ENCODE measurements at places on chromosomes 6 and 20. TPM values are rescaled to one million over a fixed set of nuclear protein-coding genes. Genes with fewer than 3 reads are reported as not detected.
A peak's percentile ranks its signal among the peaks of the same experiment; 100 is the strongest.

The DNAH8 gene
- 0.36 TPM for total RNA-seq

DNA sequence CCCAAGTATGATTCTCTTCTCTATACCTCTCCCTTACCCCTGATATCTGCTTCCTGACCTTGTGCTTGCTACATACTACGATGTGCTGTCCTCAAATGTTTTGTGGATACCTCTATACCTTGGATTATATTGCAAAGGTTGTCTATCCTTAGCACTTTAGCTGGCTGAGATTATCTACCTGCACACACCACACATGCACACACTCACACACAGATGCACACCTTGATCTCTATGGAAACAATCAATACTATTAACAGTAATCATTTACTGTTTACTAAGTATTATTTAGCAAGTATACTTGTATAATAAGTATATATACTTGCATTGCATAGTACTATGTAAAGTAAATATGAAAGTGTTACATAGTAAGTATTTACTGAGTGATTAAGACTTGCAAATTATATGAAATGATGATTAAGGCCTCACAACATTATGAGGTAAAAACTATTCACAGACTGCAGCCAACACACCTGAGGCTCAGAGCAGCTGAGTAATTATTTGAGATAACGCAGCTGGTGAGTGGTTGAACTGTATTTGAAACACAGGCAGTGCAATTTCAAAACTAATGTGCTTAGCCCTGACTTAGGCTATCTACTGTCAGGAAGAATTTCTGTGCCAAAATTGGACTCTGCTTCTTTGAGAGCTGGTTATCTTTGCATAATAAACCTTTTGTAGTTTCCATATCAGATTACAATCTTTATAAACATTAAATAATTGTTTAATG is 699.9 kb downstream of the FRK start:
- no peak for DNase-seq

GRCh38 chr6:43090559-43090956 is 14.4 kb downstream of the PTK7 start:
- no peak for DNase-seq

DNA sequence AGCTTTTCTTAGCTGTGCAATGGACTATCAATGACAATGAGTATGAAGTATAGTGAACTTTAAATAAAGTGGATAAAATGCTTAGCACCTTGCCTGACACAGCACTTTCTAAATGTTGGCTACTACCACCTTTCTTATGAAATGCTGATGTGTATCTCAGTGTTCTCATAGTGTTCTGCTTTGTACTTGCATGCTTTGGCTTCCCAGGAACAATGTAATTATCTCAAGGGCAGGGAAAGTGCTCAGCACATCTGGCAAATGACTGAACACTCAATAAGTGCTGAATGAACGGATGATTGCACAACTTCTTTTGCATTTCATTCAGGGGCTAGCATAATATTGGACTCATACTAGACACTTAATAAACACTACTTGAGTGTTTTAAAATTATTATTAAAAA is 28.2 kb upstream of the NOX3 start:
- DNase-seq, result no peak

DNA sequence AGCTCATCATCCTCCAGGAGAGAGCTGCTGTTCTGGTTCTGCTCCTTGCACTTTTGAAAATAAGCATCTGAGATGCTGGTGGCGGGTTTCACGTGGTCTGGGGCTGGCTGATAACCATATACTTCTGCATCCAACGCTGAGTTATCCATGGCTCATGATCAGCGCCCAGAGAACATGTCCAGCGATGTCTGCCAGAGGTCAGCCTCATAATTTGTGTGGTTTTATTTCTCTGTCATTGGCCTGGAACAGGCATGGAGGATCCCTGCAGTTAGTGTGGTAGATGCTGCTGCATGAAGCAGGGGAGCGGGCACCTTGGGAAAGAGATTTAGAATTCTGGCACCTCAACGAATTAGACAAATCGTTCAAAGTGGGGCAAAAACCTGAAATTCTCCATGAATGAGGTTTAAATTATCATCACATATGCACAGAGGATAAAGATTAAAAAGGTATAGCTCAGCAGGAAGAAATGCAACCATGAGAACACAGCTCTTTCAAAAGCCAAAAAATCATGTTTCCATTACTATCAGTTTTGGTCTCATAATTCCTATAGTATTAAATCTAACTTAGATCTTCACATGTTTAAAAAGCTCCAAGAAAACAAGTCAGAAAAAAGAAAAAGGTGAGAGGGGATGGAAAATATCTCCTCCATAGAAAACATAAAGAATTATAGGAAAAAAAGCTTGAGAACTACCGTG is 157.2 kb downstream of the SOD2 start:
- DNase-seq, result no peak

DNA sequence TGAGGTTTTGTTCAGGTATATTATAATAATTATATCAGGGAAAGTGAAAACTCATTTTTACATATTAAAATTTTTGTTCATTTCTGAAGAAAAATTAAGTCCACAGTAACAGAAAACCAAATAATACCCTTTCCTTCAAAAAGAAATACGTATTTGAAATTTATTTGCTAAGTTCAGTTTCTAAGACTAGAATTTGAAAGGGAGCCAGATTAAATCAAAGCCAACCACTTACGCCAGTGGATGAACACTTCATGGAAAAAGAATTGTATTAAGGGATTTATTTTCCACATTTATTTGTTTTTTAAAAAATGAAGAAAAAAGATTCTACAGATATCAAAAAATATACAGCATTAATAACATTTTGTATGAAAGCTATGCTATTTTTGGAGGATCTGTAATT is 654.4 kb downstream of the EYS start:
- no peak for DNase-seq

- peak; percentile 98 for DNase-seq
Measured at GRCh38 chr6:16352258-16352635, 113.9 kb downstream of the GMPR start.

DNA sequence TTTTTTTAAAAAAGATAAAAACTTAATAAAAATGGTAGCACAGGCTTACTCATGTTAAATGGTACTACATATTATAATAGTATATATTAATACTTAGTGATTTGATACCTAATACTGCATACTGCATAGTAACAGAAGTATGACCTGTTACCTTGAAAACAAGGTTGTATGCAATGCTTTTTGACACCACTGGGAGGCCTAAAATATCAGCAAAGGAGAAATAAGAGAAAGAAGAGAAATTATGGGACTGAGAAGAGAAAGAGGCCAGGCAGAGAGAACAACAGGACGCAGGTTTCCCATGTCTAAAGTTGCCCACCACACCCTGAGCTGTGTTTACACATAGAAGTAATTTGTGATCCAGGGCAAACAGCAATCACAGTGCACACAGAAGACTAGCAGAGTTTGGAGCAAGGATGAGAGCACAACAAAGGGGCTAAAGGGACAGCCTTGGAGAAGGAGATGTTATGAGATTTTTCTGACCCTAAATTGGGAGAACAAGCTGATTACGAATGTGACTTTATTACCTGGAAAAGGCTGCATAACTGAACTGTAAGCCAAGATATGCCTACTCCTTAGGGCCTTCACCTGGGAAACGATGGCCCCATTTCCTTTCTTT is 73.2 kb downstream of the ROS1 start:
- peak; percentile 17 for DNase-seq

DNA sequence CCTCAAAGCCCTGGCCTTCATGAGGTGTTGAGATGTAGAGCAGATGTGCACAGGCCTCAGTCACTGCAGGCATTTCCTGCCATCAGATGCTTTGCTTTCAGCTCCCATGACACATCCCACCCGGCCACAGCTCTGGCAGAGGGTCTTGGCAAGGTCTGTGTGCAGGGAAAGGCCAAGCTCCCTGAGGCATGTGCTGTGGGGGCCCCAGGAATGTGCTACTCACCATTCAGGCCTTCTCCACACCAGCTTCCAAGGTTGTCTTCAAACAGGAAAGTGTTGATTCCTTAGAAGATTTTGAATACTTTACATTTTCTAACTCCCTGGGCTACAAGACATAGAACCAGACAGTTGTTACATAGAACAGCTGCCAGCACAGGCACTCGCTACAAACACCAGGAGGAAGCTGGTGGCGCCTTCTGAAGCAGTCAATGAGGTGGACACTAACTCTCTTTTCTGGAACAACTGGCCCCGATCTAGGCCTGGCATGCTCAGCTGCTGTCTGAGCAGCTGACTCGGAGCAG is 27.8 kb downstream of the CASS4 start:
- DNase-seq, result peak; percentile 95

The TPX2 gene
- 16.2 TPM for total RNA-seq

The SYS1 gene
- 31.8 TPM for total RNA-seq

GRCh38 chr20:23702021-23702420 is 13.2 kb upstream of the CST4 start:
- no peak for DNase-seq

The PLCB1 gene
- 13.4 TPM for total RNA-seq

The PSMB8 gene
- 67.3 TPM for total RNA-seq

- no peak for DNase-seq
Measured at GRCh38 chr6:144232176-144232831, 52.8 kb upstream of the UTRN start.

GRCh38 chr6:89433252-89434149 is 549 bp downstream of the ANKRD6 start:
- DNase-seq, result peak; percentile 72

The SEL1L2 gene
- not detected for total RNA-seq

DNA sequence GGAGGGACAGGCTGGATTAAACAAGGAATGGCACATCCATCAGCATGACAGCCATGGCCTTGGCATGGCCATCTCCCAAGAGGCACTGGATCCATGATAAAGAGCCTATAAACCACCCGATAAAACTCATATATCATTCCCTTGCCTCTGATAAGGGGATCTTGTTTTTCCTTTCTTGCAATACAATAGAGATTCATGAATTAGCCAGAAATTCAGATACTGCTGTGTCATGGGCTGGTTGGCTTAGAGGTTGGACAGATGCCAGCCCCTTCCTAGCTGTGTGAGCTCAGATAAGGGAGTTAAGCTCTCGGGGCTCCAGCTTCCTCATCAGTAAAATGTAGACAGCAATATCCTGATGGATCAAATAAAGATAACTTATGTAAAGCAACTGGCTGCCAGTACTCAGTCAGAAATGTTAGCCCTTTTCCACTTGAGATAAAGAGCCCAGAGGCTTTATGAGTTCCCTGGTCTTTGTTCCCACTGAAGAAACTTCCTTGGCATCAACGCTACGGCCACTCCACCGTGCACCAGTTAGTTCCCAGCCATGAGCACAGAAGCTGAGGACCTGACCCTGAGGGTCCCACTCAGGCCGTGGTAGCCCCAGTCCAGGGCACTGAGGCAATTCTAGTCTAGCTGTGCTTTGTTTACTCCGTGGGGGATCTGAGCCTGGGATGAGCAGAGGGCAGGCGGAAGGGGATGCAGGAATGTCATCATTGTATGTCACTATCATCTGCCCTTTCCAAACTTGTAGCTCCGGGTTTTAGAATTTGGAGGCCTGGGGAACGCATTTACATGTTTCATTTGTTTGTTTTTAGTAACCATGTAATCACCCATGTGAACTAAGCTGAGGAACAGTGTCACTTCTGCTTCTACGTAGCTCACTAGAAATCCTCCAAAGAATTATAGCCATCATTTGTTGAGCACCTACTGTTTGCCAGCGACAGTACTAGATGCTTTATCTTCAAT is 67.2 kb upstream of the TBC1D7 start:
- no peak for DNase-seq

GRCh38 chr6:154510144-154510905 is at the start of gene CNKSR3:
CNKSR3 (minus strand) TSS chr6:154510685; CDS start chr6:154510114, 571 bp downstream.
- peak; percentile 95 for DNase-seq

The PXT1 gene
- total RNA-seq, result not detected

The RCAN2 gene
- total RNA-seq, result 15.6 TPM

DNA sequence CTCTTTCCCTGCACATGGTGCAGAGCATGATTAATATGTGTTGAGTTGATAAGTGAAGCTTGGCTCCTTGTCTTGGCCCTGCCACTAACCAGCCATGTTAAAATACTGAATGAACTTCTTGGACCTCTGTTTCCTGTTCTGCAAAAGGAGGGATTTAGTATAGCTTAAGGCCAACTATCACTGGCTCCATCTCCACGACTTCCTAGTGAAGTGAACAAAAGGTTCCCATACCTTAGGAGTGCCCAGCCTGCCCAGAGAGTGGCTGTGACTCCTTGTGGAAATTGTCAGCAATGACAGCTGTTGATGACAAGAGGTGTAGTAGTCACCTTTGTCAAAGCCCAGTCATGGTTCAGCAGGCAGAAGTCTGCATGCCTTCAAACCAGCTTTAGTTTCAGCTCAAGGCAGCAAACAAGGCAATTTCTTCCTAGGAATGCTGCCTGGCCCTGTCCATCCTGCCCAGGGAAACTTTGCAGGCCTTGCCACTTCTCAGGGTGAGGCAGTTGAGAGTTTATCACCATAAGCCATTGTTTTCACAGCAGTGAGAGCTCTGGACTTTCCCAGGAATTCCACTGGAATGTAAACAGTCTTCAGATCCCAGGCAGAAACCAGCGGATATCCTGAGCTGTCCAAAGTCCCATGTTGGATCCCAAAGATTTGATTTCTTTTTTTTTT is 169.7 kb upstream of the TNFAIP3 start:
- peak; percentile 67 for DNase-seq

DNA sequence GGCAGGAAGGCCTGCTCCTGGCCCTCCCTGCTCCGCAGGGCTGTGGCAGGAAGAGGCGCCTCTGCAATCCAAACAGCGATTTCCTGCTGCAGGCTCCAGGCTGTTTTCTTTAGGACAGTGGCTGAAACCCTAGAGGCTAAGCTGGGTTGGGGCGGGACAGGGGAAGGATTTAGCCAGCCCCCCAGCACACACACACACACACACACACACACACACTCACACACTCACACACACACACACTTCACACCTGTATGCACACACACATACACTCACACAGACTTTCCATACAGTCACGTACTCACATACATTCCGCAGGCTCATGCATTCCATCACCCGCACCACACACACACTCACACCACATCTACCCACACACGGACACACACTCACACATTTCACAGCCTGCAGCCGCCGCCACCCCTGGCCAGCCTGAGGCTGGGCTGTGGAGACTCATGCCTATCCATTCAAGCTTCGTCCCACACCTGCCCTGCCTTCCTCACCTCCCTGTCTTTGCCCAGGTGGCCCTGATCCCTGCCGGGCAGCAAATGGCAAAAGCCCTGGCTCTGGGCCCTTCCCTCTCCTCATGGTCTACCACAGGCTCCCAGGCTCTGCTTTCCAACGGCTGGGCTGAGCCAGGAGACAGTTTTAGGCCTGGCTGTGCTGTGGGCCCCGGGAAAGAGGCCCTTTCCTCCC is 17.9 kb downstream of the MDFI start:
- DNase-seq, result peak; percentile 89

- DNase-seq, result no peak
Measured at GRCh38 chr6:123888771-123889513, 85.3 kb downstream of the NKAIN2 start.

DNA sequence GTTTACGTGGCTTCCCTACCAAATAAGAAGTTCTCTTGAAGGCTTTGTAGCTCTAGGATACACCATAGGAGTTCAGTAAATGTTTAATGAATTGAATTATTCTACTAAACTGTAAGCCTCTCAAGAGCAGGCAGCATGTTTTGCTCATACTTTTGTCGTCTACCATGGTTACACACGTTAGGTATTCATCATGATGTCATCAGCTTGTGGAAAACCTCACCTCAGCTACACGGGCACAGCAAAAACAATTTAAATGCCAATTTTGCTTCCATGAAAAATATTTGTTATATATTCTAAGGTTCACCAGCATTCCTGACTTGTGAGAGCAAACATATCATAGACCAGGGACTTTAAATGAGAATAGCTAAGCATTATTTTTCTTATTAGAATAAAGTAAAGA is 16.7 kb downstream of the NCOA5 start:
- DNase-seq, result no peak
